Endothelial cell of umbilical vein (primary cell): ENCODE measurements at places on chromosomes 5 and 9. TPM values are rescaled to one million over a fixed set of nuclear protein-coding genes. Genes with fewer than 3 reads are reported as not detected.

Gene MAST4
- 116 and 120 TPM in 2 replicates for total RNA-seq

Gene NEUROG1
- total RNA-seq: not detected in 2 replicates

Gene CD74
- 0.76 and 1.3 TPM in 2 replicates for total RNA-seq

Gene SPATA31D3
- not detected in 2 replicates for total RNA-seq

Gene RELL2
- 3.1 and 3.6 TPM in 2 replicates for total RNA-seq

Gene SDHA
- 142 and 153 TPM in 2 replicates for total RNA-seq

Gene SMAD5
- 65.4 and 66.0 TPM in 2 replicates for total RNA-seq

Gene NR3C1
- total RNA-seq: 17.0 and 21.2 TPM in 2 replicates

Gene ELOVL7
- total RNA-seq: 0.09 TPM in 1 of 2 replicates, not detected in the other

Gene HAND1
- total RNA-seq: not detected in 2 replicates

Gene F12
- total RNA-seq: 1.00 and 1.4 TPM in 2 replicates

Gene TEX48
- not detected in 2 replicates for total RNA-seq

Gene SLC6A3
- not detected in 2 replicates for total RNA-seq

Gene MSH3
- total RNA-seq: 10.5 and 13.0 TPM in 2 replicates

Gene SLC6A18
- total RNA-seq: not detected in 2 replicates

Gene GPR21
- total RNA-seq: 2.4 and 2.7 TPM in 2 replicates

Gene NR2F1
- 21.5 and 23.9 TPM in 2 replicates for total RNA-seq

Gene SLC23A1
- not detected in 2 replicates for total RNA-seq

Gene LRRC14B
- total RNA-seq: not detected in 2 replicates

Gene SLCO6A1
- total RNA-seq: not detected in 2 replicates

Gene MVB12B
- 13.2 and 17.3 TPM in 2 replicates for total RNA-seq

Gene SLC6A19
- not detected in 2 replicates for total RNA-seq

Gene DMRTA1
- total RNA-seq: 1.2 and 2.1 TPM in 2 replicates

Gene SNX30
- 6.3 and 6.8 TPM in 2 replicates for total RNA-seq

Gene ADAMTS12
- total RNA-seq: 0.88 TPM in 1 of 2 replicates, not detected in the other

Gene TMEM252
- not detected in 2 replicates for total RNA-seq

Gene SLC34A3
- total RNA-seq: not detected in 2 replicates

Gene STOM
- 138 and 170 TPM in 2 replicates for total RNA-seq

Gene CA9
- total RNA-seq: 0.42 TPM in 1 of 2 replicates, not detected in the other

Gene WWC1
- total RNA-seq: 0.44 and 0.91 TPM in 2 replicates

Gene SH3TC2
- total RNA-seq: 3.3 and 4.3 TPM in 2 replicates

Gene PCDH1
- 136 and 170 TPM in 2 replicates for total RNA-seq

Gene CORO2A
- 0.30 and 0.53 TPM in 2 replicates for total RNA-seq

Gene ABLIM3
- 25.7 and 42.1 TPM in 2 replicates for total RNA-seq

Gene IL3
- total RNA-seq: not detected in 2 replicates

Gene ST8SIA4
- total RNA-seq: 25.0 and 28.3 TPM in 2 replicates

Gene PCDH12
- 18.5 and 20.4 TPM in 2 replicates for total RNA-seq

Gene EQTN
- not detected in 2 replicates for total RNA-seq

Gene FAM151B
- 2.0 and 2.6 TPM in 2 replicates for total RNA-seq

Gene PTPRD
- 5.5 and 23.2 TPM in 2 replicates for total RNA-seq

Gene DDX4
- not detected in 2 replicates for total RNA-seq
